ENCODE measurements at places on chromosomes 12 and 14.

- no peak for DNase-seq
Observed at GRCh38 chr14:101918065-101918989, 46.0 kb upstream of the DYNC1H1 start.

DNA sequence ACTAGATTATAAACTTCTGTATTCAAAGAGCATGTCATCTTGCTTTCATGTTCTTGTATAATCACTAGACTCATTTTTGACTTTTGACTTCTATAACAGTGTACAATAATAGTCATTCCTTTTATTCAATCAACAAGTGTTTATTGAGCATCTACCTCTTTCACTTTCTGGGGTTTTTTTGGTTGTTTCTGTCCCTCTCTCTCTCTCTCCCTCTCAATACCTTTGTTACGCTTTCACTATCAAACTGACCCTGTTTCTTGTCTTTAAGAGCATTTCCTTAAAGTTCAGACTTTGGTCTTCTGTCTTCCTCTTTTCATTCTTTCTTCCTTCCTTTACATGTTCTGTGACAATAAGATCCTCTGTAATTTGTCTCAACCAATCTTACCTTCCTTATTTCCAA lies 49.5 kb downstream of the GPR137C start:
- no peak for DNase-seq

DNA sequence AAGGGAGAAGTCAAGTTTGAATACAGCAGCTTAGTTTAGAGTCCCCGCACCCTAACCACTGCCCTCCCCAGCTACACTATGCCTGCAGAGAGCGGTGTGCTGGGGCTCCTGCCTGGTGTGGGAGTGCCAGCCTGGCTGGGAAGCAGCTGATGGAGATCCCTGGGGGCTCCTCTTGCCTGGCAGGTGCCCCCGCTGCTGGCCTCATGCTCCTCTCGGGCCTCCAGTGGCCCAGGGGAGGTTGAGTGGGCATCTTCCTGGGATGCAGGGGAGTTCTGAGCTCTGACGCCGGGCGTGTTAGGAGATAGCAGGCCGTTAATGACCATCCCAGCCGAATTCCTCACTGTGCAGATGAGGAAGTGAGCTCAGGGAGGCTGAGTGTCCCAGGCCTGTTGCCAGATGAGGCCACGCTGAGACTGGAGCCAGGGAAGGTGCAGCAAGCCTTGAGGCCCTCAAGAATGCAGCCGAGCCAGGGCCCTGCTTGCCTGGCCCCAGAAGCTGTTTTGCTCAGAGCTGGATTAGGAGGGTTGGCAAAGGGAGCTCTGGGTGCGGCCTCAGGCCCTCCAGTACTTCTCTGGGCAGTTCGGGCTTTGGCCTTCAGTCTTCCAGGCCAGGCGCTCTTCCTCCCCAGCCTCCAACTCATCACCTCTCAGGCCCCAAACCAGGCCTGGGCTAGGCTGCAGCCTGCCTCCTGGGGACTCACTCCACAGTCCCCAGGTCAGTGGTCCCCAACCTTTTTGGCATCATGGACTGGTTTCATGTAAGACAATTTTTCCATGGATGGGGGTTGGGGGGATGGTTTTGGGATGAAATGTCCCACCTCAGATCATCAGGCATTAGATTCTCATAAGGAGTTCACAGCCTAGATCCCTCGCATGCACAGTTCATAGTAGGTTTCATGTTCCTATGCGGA lies 6.6 kb upstream of the CYP46A1 start:
- no peak for DNase-seq

DNA sequence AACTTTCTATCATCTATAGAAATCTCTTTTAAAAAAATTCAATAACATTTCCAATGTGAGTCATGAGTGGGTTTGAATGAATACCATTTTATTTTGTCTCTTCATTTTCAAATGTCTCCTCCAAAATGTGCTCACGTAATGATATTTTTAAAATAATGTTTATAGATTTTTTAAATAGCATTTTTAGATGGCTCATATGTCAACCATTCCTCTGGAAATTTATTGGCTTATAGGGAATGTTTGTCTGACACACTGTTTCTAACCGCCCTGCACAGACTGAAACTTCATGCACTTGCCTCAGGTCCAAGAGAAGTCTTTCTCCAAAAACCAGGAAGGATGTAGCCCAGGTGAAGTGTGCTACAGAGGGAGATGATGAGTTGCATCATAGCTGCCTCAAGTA lies 88.8 kb upstream of the PLEKHG7 start:
- DNase-seq = no peak

DNA sequence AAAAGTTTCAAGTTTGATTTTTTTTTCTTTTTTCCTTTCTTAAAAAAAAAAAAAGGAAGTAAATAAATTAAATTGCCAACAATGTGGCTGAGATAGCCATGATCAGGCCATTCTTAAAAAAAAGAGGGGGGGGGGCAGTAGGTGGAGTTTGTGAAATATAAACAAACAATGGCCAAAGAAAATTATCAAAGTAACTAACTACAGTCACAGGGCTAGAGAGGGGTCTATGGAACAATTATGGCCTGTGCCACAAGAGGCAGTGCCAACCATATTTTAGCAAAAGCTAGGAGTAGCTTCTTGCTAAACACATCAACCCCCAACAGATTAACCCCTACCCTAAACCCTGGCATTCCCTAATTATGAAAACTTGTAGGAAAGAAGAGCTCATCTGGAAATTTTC lies 16.2 kb upstream of the SMARCC2 start:
- DNase-seq = no peak

DNA sequence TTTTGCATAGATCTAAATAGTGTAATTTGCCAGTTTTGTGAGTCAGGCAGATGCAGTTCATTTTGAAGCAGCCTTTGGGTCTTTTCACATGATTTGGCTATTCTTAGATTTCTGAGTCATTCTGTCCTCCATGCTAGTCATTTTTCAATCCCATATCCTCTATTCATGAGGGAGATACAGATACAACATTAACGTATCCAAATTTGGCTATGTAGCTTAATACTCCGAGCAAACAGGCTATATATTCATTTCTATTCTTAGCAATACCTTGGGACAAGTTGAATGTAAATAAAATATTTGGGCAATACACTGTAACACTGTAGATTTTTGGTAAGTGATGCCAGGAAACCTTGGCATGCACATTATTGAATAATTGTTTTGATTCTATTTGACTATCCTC lies 270.7 kb upstream of the PDE3A start:
- no peak for DNase-seq

DNA sequence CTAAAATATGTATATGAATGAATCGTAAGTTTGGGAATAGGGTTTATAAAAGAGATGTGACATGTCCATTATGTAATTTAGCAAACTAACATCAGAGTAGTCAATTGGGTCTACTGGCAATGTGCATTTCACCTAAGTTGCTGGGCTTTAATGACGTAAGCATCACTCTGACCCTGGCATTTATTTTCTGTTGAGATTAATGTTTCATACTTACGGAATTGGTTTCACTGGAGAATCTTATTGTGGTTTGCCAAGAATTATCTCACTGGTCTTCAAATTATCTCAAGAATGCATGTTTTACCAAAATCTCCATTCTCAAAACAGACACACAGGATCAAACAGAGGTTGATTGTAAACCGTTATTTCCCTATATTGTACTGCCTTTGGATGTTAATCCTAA lies 437.1 kb downstream of the NPAS3 start:
- no peak for DNase-seq

- no peak for DNase-seq
Observed at GRCh38 chr12:41507286-41507685, 319.2 kb downstream of the PDZRN4 start.

GRCh38 chr12:54027442-54027786 lies 826 bp upstream of the HOXC6 start:
- DNase-seq = no peak

- DNase-seq = no peak
Observed at GRCh38 chr14:65082930-65083329, 19.4 kb downstream of the MAX start.

GRCh38 chr12:76340680-76341435 lies 7.4 kb downstream of the BBS10 start:
- DNase-seq = no peak

- no peak for DNase-seq
Observed at GRCh38 chr12:74412606-74413230, 124.9 kb upstream of the ATXN7L3B start.

DNA sequence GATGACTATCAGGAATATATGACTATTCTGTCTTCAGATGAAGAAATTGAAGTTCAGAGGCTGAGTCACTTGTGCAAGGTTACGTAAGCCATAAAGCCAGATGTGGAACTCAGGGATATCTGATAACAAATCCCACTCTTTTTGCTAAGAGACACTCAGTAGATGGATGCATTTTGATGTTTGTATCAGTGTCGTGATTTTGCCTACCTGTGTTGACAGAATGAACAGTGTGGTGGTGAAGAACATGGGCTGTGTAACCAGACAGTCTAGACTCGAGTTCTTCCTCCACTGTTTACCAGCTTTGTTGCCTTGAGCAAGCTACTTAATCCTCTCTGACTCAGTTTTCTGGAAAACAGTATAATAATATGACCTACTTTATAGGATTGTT lies 93.9 kb downstream of the DAAM1 start:
- no peak for DNase-seq

GRCh38 chr12:126171937-126172559 lies 1106.8 kb downstream of the AACS start:
- no peak for DNase-seq

DNA sequence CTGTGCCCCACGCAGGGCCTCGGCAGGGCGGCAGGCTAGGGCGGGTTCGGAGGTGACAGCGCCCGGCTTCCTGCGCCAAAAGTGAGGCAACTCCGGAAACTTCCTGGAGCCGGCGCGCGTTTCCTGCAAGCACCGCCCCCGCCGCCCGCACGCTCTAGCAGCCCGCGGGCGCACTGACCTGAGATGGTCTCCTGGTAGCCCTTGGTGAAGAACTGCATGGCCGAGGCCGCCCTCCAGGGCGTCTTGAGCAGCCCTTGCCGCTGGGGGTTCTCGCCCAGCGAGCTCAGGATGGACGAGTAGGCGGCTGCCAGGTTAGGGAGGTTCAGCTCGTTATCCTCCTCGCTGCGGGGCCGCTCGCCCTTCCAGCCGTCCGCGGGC lies 494 bp downstream of the GCH1 start:
- DNase-seq = peak; percentile 55

GRCh38 chr12:27652174-27652763 lies 44.0 kb upstream of the REP15 start:
- no peak for DNase-seq

- DNase-seq = no peak
Observed at GRCh38 chr12:124006846-124007713, 34.1 kb downstream of the ZNF664 start.

GRCh38 chr14:68851078-68851477 lies 58.2 kb upstream of the ZFP36L1 start:
- no peak for DNase-seq

DNA sequence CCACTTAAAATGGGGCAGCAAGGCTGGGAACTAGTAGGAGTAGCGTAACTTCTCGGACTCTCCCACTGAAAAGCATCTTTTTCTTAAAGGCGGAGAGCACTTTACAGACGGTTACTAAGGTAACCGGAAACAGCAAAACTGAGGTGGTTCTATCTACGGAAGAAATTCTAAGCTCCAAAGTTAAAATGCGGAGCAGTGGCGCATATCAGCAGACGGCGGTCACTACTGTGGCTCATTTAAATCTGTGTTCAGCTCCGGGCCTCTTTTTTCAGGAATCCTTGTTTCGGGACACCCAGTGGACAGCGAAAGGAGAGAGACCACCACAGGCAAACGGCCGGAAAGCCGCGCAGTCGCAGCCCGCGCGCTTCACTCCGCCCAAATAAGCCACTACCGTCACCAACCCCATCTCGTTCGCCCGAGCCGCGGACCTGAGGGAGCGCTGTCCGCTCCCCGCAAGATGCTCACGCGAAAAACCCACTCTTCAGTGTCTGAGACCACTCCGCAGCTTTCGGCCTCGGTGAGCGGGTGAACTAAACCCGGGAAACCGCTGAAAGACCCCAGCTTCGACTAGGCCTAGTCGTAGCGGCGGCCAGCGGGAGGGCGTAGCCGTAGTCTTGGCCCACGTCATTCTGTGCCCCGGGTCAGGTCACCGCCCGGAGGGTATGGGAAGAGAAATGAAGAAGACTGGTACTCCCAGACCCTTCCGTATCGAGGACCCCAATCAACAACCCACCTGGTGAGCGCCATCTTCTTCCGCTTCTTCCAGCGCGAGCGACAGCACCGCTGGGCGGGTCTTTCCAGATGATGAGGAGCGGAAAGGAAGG lies at the start of gene SNW1:
Gene SNW1, minus strand, starts transcription at position 776 of the 824 bp plus-strand sequence. Its CDS starts 29 bp downstream, at position 747.
- peak; percentile 74 for DNase-seq

DNA sequence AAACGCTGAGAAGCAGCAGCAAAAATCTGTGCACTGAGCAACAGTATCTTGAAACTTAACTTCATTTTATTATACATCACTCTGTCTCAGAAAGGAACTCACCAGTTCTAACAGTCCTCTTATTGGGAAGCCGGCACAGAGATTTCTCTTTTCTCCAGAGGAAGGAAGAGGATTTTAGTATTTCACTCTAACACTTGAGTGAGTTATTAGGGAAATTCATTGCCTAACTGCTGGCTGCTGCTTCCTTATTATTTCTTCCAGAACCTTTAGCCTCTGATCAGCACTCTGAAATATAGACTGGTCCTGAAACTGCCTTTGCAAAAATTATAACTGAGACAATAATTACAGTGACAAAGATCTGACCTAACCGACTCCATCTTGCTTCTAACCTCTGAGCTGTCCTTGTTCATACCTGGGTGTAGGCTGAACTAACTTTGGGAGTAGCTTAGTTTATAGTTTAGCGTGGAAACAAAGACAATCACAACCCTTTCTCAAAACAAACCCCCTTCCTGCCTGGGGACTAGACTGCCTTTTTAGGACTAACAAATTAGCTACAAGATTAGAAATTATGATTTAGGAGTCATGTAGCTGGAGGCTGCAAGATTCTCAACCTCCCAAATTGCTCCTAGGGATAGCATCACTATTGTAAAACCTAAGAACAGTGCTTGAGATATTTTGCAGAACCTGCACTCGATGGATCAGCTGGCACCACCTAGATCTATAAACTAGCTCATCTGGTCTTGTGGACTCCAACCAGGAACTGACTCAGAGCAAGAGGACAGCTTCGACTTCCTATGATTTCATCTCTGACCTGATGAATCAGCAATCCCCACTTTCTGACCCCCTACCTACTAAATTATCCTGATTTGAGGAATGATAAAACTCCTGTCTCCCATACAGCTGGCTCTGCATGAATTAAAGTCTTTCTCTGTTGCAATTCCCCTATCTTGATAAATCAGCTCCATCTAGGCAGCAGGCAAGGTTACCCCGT lies 117.5 kb downstream of the DYRK2 start:
- DNase-seq = no peak

GRCh38 chr12:74537707-74538385 lies at the start of gene ATXN7L3B:
Gene ATXN7L3B, plus strand, starts transcription at chr12:74537835. Its CDS starts 278 bp downstream, at chr12:74538113.
- DNase-seq = peak; percentile 78

DNA sequence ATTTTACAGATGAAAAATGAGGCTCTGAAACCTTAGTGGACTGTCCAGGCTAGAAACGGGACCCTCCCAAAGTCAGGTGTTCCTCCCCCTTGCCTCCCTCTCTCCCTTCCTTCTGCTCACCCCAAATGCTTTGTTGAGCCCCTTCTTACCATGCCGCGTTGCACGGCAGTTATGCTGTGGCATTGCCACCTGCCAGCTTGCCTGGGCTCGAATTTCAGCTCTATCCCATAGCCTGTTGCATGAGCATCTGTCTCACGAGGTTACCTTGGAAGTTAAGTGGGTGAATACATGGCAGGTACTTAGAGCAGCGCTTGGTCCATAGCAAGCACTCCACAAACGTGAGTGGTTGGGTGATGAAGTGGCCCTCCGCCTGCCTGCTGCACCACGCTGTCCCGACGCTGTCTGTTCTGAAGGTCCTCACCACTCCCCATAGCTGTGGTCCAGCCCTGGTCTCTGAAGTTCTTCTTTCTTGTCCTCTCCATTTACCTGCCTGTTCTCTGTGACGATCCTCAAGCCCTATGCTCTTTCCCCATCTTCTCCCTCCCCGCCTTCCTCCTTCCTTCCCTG lies 269.9 kb downstream of the CACNA1C start:
- no peak for DNase-seq

Data from stimulated activated CD8-positive, alpha-beta memory T cell treated with anti-CD3 and anti-CD28 coated beads, Interleukin-15, amount 100 ng/mL, for 24 hours (primary cell).